ENCODE measurements at places on chromosomes 6 and 20.

DNA sequence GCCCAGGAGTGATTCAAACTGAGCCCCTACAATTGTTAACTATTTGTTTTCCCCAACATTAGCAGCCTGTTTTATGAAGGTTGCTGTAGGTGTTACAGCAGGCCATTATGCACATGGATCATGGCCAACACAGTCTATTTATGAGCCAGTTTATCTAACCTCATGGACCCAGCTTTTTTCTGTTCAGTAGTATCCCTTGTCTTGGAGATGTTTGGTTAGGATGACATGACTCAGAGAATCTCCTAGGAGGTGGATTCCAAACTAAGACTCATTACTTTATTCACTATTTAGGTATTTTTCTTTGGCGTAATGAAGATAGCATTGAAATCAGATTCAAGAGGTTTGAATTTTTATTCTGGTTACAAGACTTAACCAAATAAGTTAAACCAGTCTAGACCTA is 62.8 kb upstream of the TFB1M start:
- DNase-seq: peak; percentile 91

- DNase-seq: peak; percentile 95
These were observed 197.7 kb upstream of the PREP start for GRCh38 chr6:105600336-105601260.

- DNase-seq: no peak
These were observed 26.0 kb upstream of the MRGBP start for GRCh38 chr20:62770111-62770910.

DNA sequence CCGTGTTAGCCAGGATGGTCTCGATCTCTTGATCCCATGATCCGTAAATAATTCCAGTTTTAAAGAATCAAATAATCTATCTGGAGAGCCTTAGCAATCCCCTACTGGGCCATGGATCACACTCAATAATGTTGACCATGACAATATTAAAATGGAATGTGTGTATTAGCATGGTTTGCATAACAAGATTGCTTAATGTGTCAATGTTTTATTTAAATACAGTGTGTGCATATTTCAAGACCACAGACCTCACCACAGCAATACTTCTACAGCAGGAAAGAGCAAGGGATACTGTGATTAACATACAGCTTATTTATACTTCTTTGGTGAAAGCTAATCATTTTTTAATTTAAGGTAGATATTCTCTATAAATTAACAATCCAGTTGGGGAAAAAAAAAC is 470.4 kb downstream of the TFAP2B start:
- DNase-seq: no peak

DNA sequence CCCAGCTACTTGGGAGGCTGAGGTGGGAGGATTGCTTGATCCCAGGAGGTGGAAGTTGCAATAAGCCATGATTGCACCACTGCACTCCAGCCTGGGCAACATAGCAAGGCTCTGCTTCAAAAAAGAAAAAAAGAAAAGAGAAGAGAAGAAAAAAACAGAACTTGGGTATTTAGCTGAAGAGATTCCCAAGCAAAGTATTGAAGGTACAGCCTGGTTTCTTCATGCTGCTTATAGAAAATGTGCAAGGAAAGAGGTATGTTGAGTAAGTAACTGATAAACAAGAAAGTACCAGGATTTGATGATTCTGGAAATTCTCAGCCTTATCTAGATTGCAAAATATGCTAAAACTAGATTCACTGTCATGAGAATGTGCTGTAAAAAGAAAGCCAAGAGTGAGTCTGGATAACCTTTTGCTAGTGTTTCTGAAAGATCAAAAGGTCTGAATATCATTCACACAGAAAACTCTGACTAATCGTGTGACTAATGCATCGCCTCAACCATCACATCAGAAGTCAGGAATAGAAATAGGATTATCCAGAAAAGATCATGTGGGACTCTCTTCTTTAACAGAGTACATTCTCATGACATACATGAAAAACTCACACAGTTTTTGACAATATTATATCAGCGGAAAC is 32.4 kb upstream of the NOP56 start:
- peak; percentile 63 for DNase-seq

DNA sequence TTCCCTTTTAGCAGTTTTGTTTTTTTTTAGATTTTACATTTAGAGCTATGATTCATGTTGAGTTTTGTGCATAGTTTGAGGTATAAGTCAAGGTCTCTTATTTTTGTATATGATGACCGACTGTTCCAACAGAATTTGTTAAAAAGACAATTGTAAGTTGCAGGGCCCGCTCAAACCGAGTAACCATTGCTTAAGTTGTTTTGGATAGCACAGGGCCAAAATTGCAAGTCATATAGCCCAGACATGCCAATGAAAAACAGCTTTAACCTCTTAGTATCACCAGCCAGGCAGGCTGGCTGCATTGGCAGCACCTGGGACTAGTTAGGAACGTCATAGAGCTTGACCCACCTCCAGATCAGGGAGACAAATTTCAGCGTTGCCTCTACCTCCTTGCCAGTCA is 47.3 kb downstream of the PFDN4 start:
- no peak for DNase-seq

DNA sequence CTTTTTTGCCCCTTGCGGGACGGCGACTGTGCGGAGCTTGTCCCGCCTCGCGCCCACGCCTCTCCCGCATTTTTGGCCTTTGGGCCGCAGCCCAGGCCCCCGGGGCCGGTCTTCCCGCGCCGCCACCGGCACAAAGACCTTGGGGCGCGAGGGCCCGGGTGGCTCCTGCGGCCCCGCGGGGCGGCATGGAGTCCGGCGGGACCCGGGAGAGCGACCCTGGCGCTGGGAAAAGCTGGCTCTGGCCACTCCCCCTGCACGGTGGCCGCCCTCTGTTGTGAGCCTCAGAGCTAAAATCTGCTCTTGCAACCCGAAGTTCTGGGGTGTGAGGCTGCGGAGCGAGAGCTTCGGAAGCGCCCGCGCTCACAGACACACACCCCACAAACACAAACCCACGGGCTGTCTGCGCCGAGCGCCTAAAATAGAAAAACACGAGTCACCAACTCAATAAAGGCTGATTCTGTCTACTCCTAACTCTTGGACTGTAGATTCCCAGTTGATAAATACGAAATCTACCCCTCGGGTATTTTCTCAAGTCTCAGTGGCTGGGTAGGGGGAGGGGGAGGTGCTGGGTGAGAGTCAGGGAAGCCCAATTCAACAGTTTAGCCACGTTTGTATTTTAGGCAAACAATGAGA is 496 bp upstream of the BEND3 start:
- DNase-seq: peak; percentile 59

- DNase-seq: no peak
These were observed 1242.1 kb downstream of the HACE1 start for GRCh38 chr6:103617642-103618041.

GRCh38 chr6:126546541-126547120 is 206.7 kb downstream of the CENPW start:
- no peak for DNase-seq

DNA sequence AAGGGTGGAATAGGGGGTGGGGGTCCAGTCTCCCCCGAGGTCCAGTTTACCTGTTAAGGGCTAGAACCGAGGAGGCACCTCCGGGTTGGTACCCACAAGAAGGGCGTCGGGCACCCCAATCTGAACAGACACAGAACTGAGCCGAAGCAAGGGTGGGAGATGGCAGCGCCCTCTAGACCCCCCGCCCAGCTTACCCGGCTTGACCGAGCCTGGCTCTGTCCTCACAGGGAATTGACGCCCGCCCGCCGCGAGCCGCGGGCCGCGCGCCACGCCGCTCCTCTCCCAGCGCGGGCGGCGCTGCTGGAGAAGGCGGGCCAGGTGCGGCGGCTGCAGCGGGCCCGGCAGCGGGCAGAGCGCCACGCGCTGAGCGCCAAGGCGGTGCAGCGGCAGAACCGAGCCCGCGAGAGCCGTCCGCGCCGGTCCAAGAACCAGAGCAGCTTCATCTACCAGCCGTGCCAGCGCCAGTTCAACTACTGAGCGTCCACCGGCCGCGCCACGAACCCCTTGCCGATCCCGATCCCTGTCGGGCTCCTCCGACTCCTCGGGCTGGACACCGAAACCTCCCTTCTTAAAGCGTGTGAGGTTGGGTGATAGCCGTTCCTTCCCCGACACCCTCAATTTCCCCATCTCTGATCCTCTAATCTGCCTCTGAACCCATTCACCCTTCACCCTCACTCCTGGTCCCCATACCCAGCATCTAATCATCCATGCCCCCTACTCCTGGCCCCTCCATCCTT is 5.9 kb downstream of the TP53INP2 start:
- peak; percentile 82 for DNase-seq

DNA sequence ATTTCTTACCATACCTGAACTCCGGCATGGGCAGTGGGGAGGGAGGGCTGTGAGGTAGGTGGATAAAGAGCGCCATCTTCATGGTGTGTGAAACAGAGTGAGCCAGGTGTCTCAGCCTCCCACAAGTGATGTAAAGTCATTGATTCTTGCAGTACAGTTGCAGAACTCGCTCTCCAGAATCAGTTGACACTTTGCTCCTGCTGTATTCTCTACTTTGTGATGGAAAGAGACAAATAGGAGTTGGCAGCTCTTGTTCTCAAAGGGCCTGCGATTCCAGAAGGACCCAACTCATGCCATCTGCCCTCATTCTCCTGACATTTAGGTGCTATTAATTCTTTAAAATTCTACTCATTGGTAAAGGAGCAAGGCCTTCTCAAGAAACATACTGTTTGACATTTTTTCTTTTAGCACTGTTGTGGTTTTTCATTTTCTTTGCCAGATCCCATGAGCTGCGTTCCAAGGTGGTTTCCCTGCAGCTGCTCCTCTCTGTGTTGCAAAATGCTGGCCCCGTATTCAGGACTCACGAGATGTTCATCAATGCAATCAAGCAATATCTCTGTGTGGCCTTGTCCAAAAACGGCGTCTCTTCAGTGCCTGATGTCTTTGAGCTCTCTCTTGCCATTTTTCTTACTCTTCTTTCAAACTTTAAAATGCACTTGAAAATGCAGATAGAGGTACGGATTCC is 49.3 kb downstream of the ARFGEF2 start:
- no peak for DNase-seq

- DNase-seq: no peak
These were observed 6.8 kb downstream of the NPBWR2 start for GRCh38 chr20:64100566-64100888.

GRCh38 chr20:35871259-35871771 is 83.0 kb downstream of the SCAND1 start:
- peak; percentile 57 for DNase-seq

DNA sequence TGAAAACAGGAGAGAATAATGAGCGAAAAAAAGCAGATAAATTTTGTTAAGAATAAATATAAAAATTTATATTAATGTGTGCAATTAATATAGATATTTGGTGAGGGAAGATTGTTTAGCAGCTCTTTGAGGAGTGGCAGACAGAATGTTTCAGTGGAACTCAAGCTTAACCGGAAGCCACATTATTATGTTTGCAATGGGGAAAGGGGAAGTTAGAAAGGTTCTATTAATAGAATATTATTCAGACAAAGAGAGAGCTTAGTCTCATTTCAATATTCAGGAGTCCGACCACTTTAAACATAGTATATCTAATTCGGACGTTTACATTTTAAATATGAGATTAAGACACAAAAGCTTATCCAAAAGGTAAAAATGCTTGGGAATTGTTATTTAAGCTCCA is 81.6 kb upstream of the KHDRBS2 start:
- DNase-seq: no peak

DNA sequence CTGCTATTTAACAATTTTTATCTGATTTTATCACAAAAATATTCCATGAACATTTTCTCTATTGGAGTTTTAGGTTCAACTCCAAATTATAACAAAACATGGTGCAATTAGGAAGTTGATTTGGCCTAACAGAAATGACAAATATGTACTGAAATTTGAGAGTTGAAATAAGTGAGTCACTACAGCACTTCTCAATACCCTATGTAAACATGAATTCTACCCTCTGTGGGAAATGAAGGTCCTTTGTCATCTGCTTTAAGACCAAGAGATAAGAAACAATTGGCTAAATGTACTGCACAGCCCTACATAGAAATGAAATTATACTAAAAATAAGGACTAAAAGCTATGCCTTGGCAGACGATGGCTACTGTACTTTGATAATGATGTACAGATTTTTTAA is 86.2 kb upstream of the BEND6 start:
- DNase-seq: peak; percentile 91

DNA sequence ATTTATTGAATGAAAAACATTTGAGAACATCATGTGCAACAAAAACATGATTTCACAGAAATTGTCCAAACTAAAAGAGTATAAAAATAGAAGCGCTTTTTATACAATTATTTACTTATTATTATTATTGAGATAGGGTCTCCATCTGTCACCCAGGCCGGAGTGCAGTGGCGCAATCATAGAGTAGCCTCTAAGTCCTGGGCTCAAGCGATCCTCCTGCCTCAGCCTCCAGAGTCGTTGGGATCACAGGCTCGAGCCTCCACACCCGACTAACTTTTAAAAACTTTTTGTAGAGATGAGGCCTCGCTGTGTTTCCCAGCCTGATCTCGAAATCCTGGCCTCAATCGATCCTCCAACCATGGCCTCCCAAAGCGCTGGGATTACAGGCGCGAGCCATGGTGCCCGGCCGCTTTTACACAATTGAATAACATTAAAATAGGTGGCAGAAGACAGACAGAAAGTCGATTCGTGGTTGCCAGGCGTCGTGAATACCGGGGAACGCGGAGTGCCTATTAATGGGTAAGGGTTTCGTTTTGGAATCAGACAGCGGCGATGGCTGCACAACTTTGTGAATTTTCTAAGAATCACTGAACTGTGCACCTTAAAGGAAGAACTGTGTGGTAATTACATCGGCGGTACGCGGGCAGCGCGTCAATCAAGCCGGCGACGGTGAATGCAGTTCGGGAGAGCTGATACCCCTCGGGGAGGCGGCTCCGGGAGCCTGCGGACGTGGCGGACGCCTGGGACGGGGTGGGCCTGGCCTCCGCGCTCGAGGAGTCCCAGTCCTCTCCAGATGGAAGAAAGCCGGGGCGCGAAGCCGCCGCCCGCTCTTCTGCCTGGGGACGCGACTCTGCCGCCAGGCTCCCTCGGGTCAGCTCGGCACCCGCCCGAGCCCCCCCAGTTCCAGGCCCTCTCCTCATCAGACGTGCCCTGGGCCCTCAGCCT is 807 bp downstream of the TBC1D20 start:
- peak; percentile 59 for DNase-seq

DNA sequence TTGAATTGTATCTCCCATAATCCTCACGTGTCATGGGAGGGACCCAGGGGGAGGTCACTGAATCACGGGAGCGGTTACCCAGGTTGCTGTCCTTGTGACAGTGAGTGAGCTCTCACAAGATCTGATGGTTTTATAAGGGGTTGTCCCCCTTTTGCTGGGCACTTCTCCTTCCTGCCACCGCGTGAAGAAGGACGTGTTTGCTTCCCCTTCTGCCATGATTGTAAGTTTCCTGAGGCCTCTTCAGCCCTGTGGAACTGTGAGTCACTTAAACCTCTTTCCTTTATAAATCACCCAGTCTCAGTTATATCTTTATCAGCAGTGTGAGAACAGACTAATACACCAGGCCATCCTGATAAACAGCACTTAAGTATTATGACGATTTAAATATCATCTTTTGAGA is 9.0 kb upstream of the MRGBP start:
- DNase-seq: no peak

GRCh38 chr6:70040766-70041165 is 174.4 kb downstream of the COL19A1 start:
- DNase-seq: no peak

Data from ELR (cell line).